ENCODE measurements at places on chromosomes 16 and 17.
A peak's percentile ranks its signal among the peaks of the same experiment; 100 is the strongest.

DNA sequence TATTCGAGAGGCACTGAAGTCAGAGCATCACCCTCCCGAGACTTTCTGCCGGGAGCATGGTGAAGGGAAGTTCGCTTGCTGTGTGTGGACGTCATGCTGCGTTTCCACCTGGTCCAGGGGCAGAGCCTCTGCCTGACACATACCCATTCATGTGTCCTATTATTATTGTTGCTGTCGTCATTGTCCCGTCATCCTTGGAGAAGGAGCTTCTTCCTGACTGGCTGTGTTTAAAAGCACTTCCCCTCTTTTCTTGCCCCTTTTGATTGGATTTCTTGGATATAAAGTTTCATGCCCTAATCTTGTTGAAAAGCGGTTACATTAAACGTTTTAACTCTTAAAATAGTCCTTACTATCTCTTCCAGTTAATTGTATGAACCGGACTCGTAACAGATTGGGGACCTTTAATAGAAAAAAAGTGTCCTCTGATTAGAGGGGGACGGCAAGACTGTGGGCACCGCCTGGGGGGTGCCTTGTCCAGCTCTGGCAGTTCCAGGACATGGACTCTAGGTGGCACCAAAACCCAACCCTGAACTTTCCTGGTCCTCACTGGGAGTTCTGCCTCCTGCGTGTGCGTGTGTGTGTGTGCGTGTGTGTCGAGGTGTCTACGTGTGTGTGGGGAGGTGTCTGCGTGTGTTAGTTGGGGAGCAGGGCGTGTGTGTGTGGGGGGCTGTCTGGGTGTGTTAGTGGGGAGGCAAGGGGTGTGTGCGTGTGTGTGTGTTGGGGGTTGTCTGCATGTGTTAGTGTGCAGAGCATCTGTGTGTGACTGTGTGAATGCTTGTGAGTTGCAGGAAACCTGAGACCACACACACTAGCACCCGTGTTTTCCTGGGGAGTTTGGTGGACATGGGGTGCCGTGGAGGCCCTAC, 133.3 kb upstream of the CIBAR2 start:
- peak; percentile 76 for DNase-seq

- no peak for DNase-seq
Measured at GRCh38 chr17:37118366-37119137, 169.8 kb downstream of the AATF start.

DNA sequence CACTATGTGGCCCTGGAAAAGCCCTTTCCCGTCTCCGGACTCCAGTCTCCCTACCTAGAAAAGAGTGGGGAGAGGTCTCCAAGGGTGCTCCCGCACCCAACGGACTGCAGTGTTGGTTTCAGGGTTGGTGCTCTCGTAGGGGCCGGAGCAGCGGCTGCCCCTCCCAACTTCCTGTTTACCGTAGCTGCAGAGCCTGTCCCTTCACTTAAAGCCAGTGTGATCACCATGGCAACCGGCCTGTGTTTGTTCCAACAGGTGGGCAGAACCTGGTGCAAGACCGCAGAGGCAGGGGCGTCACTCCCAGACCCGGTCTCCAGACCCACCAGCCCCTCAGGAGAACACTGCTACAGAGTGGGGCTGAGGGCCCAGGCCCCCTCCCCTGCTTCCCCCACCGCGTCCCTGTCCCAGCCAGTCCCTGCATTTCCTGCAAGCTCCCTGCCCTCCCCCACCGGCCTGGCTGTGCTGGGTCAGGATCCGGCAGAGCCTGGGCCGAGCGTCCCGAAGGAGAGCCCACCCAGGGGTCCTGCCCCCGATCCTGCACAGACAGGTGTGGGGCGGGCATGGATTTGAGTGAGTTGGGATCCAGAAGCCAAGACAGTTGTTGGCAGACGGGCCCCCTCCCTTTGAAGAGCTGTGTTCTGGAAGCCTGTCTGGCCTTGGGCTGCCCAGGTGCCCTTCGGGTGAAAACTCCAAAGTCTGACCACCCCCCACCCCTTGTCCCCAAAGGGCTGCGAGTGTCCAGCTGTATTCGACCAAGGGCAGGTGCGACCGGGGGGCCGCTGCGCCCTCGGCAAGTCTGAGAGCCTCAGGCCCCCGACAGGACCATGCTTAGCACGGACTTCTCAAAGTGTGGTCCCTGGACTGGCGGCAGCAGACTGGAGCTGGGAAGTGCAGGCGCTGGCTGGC, 1.5 kb upstream of the BAIAP3 start:
- no peak for DNase-seq

- no peak for DNase-seq
Measured at GRCh38 chr16:89918453-89919347, at the start of gene MC1R. Gene MC1R (plus strand): TSS chr16:89918862. CDS start chr16:89919259, 397 bp downstream.

DNA sequence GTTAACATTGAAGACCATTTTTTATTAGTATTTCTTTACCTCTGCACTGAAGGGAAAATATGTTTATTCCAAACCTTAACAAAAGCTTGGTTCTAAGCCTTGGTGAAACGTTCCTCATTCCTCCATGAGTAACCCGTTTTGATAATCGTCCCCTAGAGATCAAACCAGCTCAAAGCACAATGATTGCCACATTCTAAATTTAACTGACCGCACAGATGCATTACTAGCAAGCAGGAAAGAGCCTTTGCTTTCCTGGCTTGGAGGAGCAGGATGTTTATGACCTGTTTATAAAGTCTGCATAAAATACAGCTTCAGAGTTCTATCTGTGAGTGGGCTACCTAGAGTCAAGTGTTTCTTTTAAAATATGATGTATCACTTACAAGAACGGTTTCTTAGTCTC, 193.8 kb downstream of the TMEM114 start:
- no peak for DNase-seq

- no peak for DNase-seq
Measured at GRCh38 chr17:65181237-65182061, 44.3 kb downstream of the RGS9 start.

DNA sequence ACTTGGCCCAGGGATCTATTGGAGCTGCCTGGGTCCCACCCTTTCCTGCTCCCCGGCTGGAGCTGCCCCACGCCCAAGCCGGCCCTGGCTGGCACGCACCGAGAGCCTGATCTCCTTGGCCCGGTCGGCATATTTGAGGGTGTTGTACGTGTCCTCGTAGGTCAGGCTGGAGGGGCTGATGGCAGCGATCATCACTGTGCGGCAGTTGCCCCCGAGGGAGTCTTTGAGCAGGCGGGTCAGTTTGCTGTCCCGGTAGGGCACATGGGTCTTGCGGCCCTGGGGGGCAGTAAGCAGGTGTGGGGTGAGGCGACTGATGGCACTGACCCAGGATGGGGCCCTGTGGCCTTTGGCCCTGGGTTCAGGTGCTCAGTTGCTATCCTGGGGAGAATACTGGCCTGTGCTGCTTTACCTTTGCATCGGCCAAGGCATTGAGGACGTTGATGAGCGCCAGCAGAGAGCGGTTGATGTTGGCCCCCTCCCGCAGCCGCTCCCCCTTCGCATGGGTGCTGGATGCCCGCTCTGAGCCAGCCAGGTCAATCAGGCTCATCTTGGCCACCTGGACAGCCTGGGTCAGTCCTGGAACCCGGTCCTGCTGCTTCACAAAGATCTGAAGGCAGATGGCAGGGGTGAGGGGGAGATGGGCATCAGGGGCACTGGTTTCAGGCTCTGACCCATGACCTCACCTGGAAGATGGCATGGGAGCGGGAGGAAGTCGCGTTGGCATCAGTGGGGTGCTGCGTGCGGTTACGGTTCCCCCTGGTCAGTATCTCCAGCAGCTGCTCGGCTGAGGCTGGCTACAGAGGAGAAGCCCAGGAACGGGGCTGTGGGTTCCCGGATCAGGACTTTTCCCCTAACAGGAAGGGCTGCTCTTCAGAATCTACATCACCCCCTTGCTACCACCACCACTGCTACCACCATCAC, 13.5 kb downstream of the KIF18B start:
- DNase-seq: no peak

- no peak for DNase-seq
Measured at GRCh38 chr17:19671433-19671832, 22.9 kb downstream of the ALDH3A2 start.

DNA sequence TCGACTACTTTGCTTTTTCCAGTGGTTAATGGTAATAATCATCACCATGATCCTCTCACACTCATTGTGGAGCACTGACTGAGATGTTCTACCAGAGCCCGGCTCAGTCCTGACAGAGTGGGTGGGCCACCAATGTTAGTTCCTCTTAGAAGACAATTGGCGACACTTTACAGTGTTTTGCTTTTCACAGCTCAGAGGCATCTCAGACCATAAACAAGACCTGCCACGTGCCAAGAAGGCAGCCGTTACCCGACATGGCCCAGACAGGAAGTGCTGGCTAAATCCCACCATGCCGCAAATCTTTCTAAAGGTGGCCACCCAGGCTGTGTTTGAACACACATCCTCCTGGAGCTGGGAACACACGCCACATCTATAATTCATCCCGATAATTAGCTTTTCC, 103.7 kb downstream of the XYLT1 start:
- no peak for DNase-seq

- DNase-seq: no peak
Measured at GRCh38 chr17:76331083-76331482, 22.6 kb downstream of the PRPSAP1 start.

GRCh38 chr17:57350266-57350665, 93.9 kb downstream of the MSI2 start:
- no peak for DNase-seq

- DNase-seq: no peak
Measured at GRCh38 chr16:19749571-19750080, 31.6 kb downstream of the IQCK start.

DNA sequence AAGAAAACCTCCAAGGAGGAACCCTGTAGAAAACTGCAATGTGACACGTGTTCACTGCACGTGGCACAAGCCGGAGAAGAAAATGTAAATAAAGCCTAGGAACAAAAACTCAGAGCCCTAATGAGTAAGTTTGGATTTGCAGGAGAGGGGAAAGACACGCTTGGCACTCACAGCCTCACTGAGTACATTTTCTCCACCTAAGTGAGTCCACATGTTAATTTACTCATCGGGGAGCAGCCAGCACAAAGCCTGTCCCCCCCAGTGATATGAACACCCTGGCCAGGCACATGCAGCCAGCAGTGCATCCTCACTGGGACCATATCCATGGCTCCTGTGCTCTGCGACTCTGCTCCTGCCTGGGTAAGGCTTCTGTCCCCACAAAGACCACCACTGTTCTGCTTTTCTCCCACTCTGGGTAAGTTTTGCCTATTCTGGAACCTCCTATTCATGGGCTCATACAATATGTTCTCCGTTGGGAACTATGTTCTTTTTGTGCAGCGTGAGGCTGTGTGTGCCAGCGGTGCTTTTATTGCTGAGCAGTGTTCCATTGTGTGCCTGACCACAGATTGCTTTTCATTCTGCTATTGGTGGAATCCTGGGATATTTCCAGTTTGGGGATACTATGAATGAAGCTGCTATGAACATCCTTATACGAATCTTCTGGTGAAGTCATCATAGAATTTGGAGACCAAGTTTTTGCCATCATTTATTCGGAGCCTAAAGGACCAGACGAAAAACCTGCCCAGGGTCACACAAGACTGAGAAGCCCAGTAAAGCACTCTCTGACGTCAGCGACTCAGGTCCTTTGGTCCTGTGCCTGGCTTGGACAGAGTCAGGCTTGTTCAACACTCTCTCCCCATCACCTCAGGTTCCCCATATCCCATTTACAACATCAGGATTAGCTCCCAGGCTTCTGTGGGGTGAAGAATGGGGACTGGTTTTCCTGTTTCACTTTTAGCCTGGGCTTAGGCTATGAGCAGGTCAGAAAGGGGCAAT, 53.3 kb downstream of the RNF112 start:
- DNase-seq: no peak

DNA sequence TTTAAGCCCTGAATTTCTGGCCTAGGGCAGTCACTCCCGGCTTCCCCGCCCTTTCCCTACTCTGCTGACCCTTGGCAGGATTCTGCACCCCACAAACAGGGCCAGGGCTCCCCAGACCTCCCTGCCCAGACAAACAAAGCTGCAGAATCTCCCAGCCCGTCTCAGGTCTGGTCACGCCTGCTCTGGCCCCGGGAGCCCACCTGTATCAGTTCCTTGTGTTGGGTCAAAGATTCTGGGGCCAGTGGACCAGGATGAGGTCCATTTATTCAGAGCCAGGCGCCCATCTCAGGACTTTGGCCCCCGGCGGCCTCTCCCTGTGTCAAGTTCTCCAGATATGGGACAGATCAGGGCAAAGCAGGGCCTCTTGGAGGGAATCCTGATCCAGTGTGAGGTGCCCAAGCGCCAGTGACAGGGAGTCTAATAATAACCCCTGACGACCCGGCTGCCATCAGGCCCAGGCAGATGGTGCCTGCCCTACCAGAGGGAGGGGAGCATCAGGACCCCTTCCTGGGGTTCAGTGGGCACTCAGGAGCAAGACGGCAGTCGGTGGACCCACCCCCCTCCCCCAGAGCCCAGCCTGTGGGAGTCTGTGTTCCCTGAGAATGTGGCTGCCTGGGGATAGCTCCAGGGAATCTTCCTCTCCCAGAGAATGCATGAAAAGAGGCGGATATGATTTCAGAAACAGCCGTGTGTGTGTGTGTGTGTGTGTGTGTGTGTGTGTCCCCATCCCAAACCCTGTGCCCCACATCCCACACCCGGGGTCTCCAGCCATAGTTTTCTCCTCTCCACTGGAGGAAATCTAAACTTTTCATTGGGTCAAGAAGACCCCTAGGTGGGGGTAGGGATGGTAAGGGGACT, 1.3 kb downstream of the TTYH2 start:
- DNase-seq: no peak

- no peak for DNase-seq
Measured at GRCh38 chr16:46606231-46606630, 14.9 kb downstream of the SHCBP1 start.

GRCh38 chr16:77675464-77676324, 46.6 kb upstream of the NUDT7 start:
- peak; percentile 69 for DNase-seq

DNA sequence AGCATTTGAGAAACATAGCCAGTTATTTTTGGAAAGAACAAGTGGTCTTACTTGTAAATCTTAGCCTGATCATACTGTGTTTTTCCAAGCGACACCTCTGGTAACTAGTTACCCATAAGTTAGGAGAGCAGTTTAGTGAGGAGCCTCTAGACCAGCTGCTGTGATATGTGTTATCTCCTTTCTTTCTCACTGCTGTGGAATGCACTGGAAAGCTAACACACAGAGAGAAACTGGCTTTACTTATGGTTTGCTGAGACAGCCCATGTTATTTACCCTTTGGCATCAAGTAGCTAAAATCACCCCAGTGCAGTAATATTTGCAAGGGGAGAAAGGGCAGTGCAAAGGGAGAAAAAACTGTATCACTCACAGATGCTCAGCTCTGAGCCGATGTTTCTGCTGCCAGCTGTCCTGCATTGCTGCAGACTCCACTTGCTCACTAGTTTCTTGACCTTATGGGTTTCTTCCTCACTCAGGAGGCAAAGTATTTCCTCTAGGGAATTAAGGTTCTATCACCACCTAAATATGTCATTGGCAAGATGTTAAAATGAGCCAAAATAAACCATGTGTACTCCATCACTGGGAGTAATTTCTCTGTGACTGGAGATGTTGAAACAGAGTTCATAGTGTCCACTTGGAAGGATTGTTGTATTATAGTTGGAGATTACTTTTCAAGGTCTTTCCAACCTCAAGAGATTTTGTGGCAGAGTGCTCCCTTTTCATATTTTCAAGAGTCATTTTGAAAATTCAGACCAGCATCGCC, 2.3 kb downstream of the RBFOX1 start:
- DNase-seq: no peak

DNA sequence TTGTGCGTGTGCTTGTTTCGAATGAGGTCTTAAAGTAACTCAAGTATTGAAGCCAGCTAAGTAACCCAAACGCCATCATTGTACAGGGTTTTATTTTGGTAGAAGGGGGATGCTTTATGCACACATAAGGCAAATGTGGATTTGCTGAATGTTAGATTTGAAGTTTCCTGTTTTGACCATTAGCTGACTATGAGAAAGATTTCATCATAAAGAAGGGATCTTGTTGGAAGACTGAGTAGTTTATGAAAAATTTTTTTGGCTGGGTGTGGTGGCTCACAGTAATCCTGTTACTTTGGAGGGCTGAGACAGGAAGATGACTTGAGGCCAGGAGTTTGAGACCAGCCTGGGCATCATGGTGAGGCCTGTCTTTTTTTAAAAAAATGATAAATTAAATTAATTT, 10.0 kb upstream of the ZFP3 start:
- DNase-seq: no peak

All from CD4-positive, alpha-beta T cell (primary cell).